Stimulated activated CD4-positive, alpha-beta T cell treated with anti-CD3 and anti-CD28 coated beads, Interleukin-1b, Interleukin-23, amount 100 ng/mL, for 24 hours (primary cell): ENCODE measurements at places on chromosomes 1 and 21.

DNA sequence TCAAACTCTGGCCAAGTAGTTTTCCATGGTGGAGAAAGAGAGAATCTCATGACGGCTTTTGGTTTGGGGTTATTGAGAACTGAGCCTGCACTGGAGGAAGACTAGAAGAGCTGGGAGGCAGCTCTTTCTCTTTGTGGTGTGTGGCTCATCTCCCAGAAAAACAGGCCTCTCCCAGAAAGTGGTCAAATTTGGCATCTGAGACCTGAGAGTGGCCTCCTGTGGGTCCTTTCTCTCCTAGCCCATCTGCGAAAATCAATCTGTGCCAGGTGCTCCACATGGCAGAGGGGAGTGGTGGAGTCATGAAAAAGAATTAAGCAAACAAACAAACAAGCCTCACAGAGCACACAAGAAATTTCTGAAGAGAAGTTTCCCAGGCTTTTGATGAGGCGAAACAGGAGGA lies 305.0 kb downstream of the ST6GALNAC3 start:
- no peak for DNase-seq

GRCh38 chr1:169849346-169850022 lies 44.2 kb downstream of the SCYL3 start:
- DNase-seq = no peak

- DNase-seq = no peak
Measured at GRCh38 chr1:116346943-116347673, 25.9 kb upstream of the ATP1A1 start.

DNA sequence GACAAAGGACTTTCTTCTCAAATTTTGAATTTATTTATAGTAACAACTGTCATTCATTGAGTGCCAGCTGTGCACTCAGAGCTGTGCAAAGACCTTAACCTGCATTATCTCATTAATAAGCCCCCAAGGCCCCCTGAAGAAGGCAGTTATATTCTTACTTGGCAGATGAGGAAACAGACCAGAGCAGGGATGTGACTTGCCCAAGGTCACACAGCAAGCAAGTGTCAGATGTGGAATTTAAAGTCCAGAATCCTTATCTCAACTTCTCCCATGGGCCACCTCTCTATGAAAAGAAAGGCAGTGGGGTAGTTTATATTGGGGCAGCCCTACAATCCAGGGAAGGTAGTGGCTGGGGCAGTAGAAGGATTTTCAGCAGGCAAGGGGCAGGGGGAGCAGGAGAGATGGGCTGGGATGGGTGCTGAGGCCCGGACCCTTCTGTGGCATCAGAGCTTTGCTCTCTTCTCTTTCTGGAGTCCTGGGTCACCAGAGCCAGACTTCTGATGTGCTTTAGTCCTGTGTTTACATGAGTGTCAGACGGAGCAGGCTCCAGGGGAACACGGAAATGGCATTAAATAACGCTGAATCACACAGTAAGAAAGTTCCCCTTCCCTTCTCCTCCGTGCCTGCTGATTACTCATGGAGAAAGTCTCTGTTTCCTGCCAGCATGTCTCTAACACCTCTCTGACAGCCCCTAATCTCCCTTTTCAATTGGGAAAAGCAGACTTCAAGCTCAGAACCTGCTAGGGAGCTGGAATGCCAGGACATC lies 39.5 kb downstream of the EPHB2 start:
- no peak for DNase-seq

- peak; percentile 7 for DNase-seq
Measured at GRCh38 chr1:64956733-64957441, 9.5 kb downstream of the JAK1 start.

DNA sequence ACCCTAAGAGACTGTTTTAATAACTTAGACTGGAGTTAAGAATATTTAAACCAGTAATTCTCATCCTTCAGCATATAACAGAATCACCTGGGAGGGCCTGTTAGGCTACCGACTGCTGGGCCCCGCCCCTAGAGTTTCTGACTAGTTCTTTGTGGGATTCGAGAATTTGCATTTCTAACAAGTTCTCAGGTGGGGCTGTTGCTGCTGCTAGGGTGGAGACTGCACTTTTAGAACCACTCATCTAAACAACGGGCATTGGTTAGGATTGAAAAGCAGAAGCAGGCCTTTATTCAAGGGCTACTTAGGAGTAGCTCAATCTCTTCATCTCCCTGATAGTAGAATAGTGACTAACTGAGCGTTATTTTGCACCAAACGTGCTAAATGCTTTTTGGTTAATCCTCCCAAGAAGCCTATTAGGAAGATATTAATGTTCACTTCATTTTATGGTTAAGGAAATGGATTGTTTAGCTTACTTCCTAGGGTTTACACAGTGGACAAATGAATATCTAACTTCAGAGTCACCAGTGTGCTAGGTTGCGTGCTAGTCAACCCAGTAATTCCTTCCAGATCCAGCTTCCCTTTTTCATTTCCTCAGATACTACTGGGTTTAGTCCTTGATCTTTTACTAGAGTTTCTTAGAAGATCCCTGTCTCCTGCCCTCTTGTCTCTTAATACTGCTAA lies 31.1 kb upstream of the UAP1 start:
- no peak for DNase-seq

DNA sequence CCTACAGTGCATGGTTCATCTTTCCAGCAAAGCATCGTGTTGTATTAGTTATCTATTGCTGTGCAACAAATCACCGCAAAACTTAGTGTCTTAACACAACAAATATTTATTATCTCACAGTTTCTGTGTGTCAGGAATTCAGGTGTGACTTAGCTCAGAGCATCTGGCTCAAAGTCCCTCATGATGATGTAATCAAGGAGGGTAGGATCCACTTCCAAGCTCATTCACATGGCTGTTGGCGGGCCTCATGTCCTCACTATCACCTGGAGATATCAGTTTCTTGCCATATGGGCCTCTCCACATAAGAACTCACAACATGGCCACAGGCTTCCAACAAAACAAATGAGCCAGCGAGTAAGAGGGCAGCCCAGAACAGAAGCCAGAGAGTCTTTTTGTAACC lies 135.6 kb upstream of the GJB5 start:
- no peak for DNase-seq

- DNase-seq = no peak
Measured at GRCh38 chr1:11340233-11340632, 67.2 kb downstream of the UBIAD1 start.

DNA sequence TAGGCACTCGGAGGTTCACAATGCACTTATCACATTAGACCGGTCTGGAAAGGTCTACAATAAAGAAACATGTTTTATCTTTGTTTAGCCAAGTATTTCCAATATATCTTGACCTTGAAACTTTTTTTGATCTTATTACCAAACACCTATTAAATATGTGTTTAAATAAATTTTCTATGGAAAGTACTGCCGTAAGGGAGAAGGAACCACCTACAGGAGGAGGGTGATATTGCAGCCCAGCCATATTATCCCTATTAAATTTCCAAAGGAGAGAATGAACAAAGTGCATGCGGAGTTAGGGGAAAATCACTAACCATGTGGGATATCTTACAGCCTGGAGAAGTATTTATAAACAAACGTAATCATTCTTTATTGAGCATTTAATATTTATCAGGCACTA lies 14.5 kb downstream of the BRINP2 start:
- DNase-seq = no peak

DNA sequence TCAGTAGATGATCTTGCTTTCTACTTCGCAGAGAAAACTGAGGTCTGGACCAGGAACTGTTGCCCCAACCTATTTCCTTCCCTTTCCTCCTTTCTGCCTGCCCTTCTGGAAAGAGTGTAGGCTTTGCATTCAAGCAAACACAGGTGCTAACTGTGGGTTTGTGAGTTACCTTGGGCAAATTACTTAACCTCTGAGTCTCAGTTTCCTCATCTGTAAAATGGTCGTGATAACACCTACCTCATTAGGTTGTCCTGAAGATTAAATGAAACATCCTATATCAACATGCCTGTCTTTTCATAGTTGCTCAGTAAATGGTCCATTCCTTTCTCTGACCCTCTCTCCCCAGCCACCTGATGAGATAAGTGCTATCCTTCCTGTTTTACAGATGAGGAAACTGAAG lies 9.5 kb upstream of the BLACAT1 start:
- no peak for DNase-seq

GRCh38 chr1:109765483-109765815 lies 1.7 kb upstream of the EPS8L3 start:
- DNase-seq = no peak

GRCh38 chr21:44886113-44887075 lies 12.9 kb upstream of the PTTG1IP start:
- DNase-seq = no peak

- DNase-seq = no peak
Measured at GRCh38 chr1:172642970-172643369, 15.9 kb upstream of the FASLG start.

- no peak for DNase-seq
Measured at GRCh38 chr21:44441581-44442265, 13.6 kb upstream of the LRRC3 start.

- DNase-seq = no peak
Measured at GRCh38 chr1:66335125-66335524, 198.8 kb upstream of the SGIP1 start.

DNA sequence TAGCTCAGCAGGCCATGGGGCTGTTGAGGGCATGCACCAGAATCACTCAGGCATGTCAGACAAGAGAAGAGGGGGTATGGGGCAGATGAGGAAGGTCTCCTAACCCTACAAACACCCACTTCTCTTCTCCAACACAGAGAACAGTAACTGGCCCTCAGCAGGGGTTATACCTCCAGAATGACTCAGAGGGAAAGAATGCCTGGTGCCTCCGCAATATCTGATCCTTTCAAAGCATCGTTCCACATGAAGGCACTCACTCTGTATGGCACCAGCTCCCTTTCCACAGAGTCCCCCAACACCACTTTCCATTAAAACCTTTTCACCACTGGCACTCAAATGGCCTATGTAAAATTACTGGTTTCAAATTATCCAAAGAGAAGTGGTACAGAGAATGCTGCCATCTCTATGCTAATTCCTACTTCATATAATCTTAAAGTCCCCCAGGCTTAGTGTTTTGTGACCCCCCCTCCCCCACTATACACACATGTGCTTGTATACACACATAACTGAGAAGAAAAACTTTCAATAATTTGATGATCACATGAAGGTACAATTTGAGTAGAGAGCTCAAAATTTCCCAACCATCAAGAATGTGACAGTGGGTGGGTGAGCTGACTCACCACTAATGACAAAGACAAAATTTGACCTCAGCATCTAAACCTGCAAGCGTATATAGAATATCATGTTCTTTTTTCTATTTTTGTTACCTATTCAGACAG lies 91.5 kb downstream of the SIPA1L2 start:
- no peak for DNase-seq

DNA sequence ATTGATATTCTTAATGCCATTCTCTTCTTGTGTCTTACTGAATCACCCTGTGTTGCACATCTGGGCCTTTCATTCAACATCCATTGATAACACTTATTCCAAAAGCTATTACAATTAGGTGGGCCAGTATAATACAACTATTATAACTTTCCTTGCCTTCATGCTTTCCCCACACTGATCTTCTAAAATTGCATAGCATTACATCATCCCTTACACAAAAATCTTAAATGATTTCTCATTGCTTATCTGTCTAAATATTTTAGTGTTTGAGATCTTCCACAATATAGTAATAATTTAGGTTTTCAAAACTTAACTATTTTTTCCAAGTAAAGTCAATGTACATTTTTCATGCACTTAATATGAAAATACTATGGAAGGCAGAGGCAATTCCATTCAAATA lies 1634.1 kb downstream of the PLA2G4A start:
- DNase-seq = no peak

GRCh38 chr1:203304919-203305808 lies at the start of gene BTG2:
BTG2 (plus strand) TSS chr1:203305519; CDS start chr1:203305607, 88 bp downstream.
- DNase-seq = peak; percentile 65

DNA sequence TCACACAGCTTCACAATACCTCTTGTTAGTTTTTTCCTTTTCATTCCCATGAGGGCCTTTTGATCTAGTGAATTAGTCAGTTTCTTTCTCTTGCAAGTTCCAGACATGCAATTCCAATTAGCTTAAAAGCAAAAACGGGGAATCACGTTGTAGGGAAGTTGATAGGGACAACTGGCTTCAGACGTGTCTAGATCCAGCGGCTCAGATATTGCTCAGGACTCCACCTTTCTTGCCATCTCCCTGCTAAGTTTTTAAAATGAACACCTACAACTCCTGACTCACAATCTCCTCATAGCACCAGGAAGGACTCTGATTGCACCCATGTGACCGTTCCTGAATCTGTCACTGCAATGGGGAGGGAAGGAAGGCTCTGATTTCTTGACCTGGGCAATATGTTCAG lies 63.8 kb upstream of the ARHGAP29 start:
- no peak for DNase-seq

- DNase-seq = no peak
Measured at GRCh38 chr1:85762804-85763203, 54.6 kb upstream of the ZNHIT6 start.

DNA sequence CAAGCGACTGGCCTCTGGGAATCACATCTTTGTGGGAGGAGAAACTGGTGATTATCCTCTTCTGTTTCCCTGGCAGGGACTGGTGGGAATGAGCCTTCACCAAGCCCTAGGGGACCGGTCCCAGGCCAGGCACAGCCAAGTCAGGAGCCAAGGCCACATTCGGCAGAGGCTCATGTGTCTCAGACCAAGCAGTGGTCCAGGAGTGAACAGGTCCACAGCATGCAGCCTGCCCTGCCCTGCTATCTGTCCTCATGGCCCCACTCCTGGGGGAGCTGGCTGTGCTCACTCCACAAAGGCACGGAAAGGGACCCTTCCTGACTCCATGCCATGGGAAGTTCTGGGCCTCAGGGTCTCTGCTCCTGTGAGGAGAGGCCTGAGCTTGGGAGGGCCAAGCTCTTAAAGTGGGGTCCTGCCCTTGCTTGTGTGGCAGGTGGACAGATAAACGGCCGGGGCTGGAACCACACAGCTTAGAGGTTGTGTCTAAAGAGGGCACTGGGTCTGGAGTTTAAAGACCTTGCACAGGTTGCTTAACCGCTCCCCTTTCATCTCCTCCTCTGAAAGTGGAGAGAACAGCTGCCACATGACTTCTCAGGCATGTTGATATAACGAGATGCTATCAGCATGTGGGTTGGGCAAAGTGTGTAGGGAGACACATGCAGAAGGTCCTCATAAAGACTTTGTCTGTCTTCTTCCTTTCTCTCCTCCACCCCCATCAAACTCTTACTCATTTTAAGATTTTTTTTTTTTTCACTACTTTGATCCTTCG lies 57.5 kb downstream of the CASQ2 start:
- DNase-seq = no peak

- DNase-seq = no peak
Measured at GRCh38 chr1:60425528-60425927, 352.0 kb upstream of the C1orf87 start.
